Pericardium fibroblast (primary cell): ENCODE measurements at places on chromosomes 5 and 9. TPM values are rescaled to one million over a fixed set of nuclear protein-coding genes. Genes with fewer than 3 reads are reported as not detected.

SCGB3A2 gene
- not detected in 2 replicates for total RNA-seq

FANCC gene
- 2.0 and 4.7 TPM in 2 replicates for total RNA-seq

CCL19 gene
- not detected in 2 replicates for total RNA-seq

FBP1 gene
- 0.12 TPM in 1 of 2 replicates, not detected in the other for total RNA-seq

TMC1 gene
- 1.2 TPM in 1 of 2 replicates, not detected in the other for total RNA-seq

EDIL3 gene
- 31.6 and 73.9 TPM in 2 replicates for total RNA-seq

ADGRV1 gene
- total RNA-seq: not detected in 2 replicates

STC2 gene
- 63.8 and 232 TPM in 2 replicates for total RNA-seq

TAF1L gene
- not detected in 2 replicates for total RNA-seq

NPM1 gene
- 790 and 1,144 TPM in 2 replicates for total RNA-seq
